ENCODE measurements at places on chromosomes 2 and 18.

DNA sequence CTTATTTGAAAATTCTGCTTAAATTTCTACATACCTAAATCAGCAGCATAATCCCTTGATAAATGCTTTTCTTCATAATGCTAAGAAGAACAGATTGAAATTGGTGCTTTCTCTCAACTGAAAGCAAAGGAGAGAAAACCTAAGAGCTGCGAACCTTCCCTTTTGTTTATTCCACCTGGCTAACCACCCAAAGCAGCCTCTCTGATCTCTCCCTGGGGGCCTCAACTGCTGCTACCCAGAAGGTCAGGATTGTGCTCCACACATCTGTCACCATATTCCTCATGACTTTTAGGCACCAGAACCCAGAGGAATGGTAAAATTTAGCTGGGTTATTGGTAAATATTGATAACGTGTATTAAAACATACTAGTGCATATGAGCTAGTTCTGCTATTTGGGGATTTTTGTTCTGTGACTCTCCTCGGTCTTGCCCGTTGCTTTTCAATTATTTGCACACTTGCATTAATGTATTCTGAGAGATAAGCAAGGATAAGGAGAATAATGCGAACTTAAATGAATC lies 334.1 kb downstream of the RIT2 start:
- DNase-seq: no peak

DNA sequence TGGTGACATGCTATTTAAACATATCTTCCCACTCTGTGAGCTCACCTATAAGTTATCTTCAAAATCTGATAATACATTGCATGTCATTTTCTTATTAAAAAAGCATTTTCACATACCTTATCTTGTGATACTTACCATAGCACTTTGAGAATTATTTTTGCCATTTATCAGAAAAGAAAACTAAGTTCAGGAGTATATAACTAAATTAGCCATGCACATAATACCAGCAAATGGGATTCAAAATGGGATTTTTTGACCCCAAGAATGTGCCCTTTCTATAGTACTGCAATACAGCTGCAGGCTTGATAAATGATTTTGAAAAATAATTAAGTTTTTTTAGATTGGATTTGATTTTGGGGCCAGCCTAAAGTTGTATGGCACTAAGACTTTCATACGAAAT lies 41.2 kb downstream of the SLC8A1 start:
- no peak for DNase-seq

DNA sequence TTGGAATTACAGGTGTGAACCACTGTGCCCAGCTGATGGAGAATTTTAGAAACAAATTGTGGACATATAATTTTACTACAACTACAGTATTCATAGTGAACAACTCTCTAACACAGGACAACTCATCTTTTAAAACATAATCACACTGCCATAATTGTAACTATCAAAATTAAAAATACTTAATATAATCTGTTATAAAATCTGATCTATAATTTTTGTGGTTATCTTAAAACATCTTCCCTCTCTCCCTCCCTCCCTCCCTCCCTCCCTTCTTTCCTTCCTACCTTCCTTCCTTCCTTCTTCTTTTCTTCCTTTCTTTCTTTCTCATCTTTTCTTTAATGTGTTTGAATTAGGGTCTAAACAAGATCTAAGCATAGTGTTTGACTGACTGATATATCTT lies 577.7 kb downstream of the CNTNAP5 start:
- DNase-seq: no peak

GRCh38 chr18:56445422-56445821 lies 193.0 kb downstream of the TXNL1 start:
- DNase-seq: no peak
